ENCODE measurements at places on chromosomes 11 and 22.

- no peak for DNase-seq
Observed at GRCh38 chr22:31442768-31443489, 43.5 kb downstream of the DRG1 start.

- no peak for DNase-seq
Observed at GRCh38 chr11:61575886-61576861, 4.7 kb downstream of the SYT7 start.

- DNase-seq, result no peak
Observed at GRCh38 chr11:27497284-27497866, 9.2 kb downstream of the LIN7C start.

DNA sequence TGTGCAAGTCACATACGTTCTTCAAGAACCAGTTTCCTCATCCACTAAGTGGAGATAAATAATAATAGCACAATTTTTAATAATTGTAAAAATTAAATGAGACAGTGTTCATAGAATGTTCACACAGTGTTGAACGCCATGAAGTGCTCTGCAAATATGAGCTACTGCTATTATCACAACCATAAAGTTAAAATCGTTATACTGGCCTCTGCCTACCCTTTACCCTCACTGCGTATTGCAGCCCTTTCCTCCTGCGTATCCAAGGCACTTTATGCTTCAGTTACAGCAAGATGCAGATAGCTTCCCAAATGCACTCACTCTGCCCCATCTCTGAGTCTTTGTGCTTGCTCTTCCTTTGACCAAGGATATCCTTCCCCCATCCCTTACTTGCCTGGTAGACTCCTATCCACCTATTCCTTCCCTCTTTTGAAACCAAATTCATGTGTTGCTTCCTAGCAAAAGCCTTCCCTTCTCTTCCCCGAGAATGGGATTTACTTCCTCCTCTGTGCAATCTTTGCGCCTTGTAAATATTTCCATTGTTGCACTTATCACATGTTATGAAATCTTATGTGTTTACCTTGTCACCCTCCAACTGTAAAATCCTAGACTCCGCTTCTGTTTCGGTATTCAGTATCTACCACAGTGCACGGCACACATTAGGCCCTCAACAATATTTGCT, 196.9 kb downstream of the ADAMTS15 start:
- no peak for DNase-seq

GRCh38 chr11:6251120-6251733, 8.4 kb upstream of the CCKBR start:
- no peak for DNase-seq

DNA sequence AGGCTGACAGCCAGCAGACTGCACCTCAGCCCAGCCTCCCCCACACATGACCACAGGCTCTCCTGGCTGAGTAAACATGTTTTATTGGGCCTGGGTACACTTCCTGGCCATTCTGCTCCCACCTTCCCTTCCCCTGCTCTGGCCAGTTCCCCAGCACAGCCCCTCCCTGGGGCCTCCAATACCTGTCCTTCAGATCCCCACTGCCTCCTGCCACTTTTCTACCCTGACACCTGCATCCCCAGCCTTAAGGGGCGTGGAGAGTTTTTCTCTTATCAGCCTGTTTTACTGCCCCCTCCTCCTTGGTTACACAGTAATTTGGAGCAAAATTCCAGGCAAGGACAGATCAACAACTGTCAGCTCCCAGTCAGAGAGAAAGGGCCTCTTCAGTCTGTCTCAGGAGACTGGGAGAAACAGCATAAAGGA, at the start of gene ISX:
TSS of gene ISX (plus strand) at position 363 of the 423 bp plus-strand sequence. CDS start 930 bp downstream, outside the sequence.
- DNase-seq, result no peak

DNA sequence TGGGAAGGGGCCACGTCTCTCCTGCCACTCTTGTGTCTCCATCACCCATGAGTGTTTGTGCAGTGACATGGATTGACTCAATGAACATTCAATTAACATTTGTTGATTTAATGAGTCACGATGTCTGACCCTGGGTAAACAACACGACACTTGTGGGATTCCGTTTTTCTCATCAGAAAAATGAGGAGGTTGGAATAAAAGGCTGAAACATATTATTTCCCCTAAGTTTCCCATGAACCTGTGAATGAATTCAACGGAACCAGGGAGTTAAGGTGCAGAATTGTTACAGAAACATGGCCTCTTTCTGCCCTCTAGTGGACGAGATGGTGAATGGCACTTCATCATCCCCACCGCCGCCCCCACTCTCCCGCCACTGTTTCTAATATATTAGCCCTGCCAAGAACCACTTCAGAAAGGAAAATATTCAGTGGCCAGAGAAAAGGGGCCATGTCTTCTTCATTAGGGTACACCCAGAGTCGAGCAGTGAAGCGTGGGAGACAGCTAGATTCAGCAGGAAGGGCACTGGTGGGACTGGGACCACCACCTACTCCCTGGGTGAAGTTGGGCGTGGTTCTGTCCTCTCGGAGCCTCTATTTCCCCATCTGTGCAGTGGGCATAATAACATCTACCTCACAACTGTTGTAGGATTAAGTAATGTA, 46.3 kb upstream of the SYT13 start:
- no peak for DNase-seq

- DNase-seq, result no peak
Observed at GRCh38 chr11:117479372-117479771, 151.7 kb downstream of the CEP164 start.

- DNase-seq, result peak; percentile 78
Observed at GRCh38 chr11:64341851-64342791, 2.1 kb downstream of the CCDC88B start.

DNA sequence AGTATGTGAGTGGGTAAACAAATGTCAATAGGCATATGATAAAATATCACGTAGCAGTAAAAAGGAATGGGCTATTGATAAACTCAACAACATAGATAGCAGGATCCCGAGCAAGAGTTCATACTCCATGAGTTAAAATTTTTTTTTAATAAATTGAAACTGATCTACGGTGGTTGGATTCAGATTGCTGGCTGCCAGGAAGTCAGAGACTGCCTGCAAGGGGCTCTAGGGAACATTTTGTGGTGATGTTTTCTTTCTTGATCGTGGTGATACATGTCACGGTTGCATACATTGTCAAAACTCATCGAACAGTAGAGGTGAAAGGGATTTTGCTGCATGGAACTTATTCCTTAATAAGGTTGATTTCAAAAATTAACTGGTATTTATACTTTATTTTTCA, 62.6 kb upstream of the WNT7B start:
- no peak for DNase-seq

GRCh38 chr11:130837194-130837593, 79.1 kb downstream of the SNX19 start:
- no peak for DNase-seq

- DNase-seq, result no peak
Observed at GRCh38 chr11:1083621-1084551, 9.2 kb downstream of the MUC2 start.

- DNase-seq, result no peak
Observed at GRCh38 chr11:65434667-65435410, 12.2 kb downstream of the NEAT1 start.

DNA sequence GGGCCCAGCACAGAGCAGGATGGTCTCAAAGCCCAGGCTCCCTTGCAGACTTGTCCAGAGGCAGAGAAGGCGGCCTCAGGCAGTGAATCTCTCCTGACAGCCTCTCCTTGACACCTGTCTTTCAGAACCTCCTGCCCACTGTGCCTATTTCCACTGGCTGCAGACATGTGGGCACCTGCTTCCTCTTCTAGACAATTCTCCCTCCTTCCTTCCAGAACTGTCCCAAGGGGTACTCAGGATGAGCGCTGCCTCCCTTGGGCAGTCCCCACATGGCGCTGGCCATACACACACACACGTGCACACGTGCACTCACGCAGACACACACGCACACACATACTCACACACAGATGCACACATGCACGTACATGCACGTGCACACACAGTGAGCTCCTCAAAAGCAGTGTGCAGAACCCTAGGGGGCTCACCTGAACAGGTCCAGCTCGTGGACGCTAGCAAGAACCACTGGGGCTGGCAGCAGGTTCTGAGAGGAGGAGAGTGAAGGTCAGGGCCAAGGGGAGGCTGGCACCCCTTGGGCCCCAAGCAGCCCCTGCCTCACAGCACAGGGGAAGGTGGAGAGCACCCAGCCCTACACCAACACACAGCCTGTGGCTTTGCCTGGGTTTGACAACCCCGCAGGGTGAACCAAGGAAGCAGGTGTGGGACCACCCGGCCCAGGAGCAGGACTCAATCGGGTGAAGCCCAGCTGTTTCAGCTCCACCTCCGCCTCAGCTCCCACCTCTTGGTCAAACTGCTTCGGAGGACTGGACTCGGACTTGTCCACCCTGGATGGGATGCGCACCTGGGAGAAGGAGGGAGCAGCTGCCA, 8.1 kb upstream of the PLXNB2 start:
- no peak for DNase-seq

GRCh38 chr11:35951680-35952079, 7.8 kb downstream of the LDLRAD3 start:
- DNase-seq, result no peak

DNA sequence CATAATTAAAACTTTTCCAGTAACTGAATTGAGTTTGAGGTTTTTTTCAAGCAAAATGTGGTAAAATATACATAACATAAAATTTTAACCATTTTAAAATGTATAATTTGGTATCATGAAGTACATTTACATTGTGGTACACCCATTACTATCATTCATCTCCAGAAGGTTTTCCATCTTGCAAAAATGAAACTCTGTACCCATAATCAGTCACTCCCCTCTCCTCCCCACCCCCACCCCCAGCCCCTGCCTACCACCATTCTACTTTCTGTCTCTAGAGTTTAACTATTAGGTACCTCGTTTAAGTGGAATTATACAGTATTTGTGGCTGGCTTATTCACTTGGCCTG, 63.7 kb downstream of the MICAL2 start:
- no peak for DNase-seq

DNA sequence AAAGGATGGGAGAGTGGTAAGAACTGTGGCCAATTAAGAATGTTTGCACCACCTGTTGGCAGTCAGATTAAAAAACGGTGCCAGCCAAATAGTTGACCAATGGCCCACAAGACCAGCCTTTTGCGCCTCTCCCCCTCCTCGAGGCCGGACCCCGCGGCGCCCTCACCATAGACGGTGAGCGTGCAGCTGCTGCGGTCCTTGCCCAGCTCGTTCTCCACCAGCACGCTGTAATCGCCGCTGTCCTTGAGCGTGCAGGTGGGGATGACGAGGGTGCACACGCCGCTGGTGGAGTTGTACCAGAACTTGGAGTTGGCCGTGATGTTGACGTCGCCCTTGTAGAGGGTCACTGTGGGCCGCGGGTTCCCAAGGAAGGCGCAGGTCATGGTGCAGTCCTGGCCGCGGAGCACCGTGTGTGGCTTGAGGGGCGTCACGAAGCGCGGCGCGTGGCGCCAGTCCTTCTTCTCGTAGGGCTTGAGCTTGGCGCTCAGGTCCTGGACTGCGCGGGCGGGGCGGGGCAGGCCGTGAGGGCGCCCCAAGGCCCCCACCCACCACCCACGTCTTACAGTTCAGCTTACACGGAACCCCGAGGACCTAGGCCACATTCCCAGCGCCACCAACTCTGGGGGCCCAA, 7.2 kb downstream of the TMEM86A start:
- no peak for DNase-seq

GRCh38 chr11:47887910-47888569, 39.9 kb upstream of the NUP160 start:
- DNase-seq, result no peak

GRCh38 chr11:7604331-7604955, 68.9 kb downstream of the CYB5R2 start:
- no peak for DNase-seq

- no peak for DNase-seq
Observed at GRCh38 chr22:41009222-41009948, 58.2 kb downstream of the RBX1 start.

DNA sequence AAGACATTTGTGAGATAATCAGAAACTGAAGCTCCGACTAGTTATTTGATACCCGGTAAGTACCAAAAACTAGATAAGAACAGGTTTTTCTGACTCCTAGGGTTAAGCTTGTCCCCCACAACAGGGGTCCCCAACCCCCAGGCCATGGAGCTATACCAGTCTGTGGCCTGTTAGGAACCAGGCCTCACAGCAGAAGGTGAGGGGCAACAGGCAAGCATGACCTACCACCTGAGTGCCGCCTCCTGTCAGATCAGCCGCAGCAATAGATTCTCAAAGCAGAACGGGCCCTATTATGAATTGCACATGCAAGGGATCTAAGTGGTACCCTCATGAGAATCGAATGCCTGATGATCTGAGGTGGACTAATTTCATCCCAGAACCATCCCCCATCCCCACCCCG, 1.2 kb upstream of the MS4A10 start:
- no peak for DNase-seq

GRCh38 chr11:103358251-103358650, 249.0 kb downstream of the DYNC2H1 start:
- DNase-seq, result no peak

DNA sequence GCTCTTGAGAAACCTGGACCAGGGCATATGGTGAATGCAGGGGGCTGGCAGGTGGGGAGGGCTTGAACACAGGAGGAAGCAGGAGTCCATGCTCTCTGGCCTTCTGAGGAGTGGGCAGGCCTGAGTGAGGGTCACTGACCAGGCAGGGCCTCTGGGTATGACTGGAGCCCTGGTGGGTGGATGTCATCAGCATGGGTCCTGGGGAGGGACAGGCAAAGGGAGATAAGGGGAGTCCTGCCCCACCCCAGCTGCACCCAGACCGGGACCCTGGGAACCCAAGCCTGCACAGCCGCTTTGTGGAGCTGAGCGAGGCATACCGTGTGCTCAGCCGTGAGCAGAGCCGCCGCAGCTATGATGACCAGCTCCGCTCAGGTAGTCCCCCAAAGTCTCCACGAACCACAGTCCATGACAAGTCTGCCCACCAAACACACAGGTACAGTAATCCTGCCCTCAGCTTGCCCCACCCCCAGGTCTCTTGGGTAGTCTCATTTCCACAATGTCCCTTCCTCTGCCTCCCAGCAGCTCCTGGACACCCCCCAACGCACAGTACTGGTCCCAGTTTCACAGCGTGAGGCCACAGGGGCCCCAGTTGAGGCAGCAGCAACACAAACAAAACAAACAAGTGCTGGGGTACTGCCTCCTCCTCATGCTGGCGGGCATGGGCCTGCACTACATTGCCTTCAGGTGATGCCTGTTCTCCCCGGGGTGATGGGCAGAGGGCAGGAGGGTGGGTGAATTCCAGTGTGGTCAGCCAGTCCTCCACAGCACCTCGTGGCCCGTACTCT, 2.0 kb upstream of the VEGFB start:
- no peak for DNase-seq

DNA sequence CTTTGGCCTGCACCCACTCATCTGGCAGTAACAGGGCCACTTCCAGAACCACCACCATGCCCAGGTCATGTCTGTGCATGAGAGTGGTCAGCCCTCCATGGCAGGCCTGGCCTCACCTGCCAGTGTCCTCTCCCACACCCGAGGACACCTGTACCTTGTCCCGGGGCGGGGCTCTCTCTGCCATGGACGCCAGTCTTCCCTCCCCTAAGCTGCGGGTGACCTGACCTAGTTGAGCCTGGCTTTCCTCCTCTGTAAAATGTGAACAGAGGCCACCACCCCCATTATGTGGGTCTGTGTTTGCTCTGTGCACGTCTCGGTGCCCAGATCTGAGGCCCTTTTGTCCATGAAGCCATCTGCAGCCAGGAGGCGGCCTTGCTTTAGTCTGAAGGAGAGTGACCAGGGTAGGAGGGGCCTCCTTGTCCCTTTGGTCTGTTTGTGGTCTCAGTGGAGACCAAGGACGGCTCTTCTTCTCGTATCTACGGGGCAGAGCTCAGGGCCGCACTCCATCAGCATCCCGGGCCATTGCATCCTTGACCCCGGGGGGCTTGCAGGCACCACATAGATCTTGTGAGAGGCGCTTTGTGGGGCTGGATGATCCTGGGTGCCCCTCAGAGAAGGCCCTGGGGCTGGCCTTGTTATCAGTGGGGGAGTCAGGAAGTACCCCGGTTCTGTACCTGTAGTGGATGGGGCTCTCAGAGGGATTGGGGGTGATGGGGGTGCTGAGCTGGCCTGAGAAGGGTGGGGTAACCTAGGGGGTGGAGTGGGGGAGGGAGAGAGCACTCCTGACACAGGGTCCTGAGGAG, 121.6 kb downstream of the KCNQ1 start:
- no peak for DNase-seq
